Endothelial cell of umbilical vein (primary cell): ENCODE measurements at places on chromosomes 3 and 15. TPM values are rescaled to one million over a fixed set of nuclear protein-coding genes. Genes with fewer than 3 reads are reported as not detected.

- no peaks in the 10 kb centered on the region for H3K4me1 ChIP-seq
- H3K27ac ChIP-seq = no peak overlapping the region
- no peaks in the 10 kb centered on the region for H3K36me3 ChIP-seq
- peak overlapping the region; percentile 52 for H3K4me3 ChIP-seq
These were observed 4.9 kb upstream of the IL17RD start for GRCh38 chr3:57169872-57170623.

DNA sequence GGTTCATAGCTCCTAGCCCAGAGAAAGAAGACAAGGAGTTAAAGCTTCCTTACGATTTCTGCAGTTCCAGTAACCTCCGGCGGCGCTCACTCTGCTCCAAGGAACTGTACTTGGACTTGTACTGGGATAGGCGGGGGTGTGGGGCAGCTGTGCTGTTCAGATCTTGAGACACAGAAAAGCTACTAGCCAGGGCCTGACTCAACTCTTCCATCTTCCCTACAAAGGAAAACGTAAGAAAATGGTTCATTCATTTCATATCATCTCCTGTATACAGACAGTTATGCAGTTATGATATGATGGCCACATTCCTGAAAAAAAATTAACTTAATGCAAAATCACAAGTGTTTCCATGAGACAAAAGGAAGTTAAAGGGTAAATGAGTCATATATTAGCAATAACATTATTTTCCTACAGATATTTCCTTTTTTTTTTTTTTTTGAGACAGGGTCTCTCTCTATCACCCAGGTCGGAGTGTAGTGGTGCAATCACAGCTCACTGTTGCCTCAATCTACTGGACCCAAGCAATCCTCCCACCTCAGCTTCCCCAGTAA lies 4.6 kb downstream of the SNUPN start:
- H3K27ac ChIP-seq = peak overlapping the region; percentile 87
- H3K27me3 ChIP-seq = no peaks in the 10 kb centered on the region

SCAANT1 gene
- not detected in 2 replicates for total RNA-seq

AMIGO3 gene
- 0.21 TPM in 1 of 2 replicates, not detected in the other for total RNA-seq

DNA sequence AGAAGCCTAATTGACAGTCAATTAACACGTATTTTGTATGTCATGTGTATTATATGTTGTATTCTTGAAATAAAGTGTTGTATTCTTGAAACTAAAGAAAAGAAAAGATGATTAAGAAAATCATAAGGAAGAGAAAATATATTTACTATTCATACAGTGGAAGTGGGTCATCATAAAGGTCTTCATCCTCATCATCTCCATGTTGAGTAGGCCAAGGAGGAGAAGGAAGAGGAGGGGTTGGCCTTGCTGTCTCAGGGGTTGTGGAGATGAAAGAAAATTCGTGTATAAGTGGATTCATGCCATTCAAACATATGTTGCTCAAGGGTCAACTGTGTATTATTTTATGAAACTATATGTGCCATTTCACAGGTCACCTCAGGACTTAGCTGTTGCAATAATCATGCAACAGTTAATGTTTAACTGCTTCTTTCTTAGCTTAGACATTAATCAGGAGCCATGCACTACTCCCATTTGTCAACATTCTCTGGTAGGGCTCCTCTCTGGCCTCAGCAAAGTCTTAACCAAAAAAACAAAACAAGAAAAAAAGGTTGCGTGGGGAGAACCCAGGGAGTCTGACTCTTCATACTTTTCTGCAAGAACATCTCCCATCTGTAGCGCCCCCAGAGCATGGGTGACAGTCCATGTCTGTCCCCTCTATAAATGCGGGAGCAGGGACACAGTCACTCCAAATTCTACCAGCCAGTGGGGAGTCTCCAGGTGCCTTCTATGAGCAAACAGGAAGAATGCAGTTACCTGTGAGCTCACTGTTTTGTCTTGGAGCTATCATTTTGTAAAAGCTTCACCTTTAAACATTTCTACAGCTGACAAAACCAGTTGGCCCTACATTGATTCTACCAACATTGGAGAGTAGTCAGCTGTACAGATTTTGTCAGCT lies 19.9 kb upstream of the LRRC2 start:
- H3K27me3 ChIP-seq = no peaks in the 10 kb centered on the region
- no peak overlapping the region for H3K27ac ChIP-seq
- no peaks in the 10 kb centered on the region for H3K36me3 ChIP-seq

IGF1R gene
- 50.9 and 59.1 TPM in 2 replicates for total RNA-seq

LCMT2 gene
- 5.0 and 6.1 TPM in 2 replicates for total RNA-seq

SLC9C1 gene
- 0.09 TPM in 1 of 2 replicates, not detected in the other for total RNA-seq

GRCh38 chr15:60373745-60374144 lies 24.0 kb downstream of the ANXA2 start:
- no peak for DNase-seq
- H3K4me1 ChIP-seq = peaks cover 90% of the 10 kb centered on the region
- H3K27me3 ChIP-seq = no peaks in the 10 kb centered on the region
- peaks cover 44% of the 10 kb centered on the region for H3K36me3 ChIP-seq

ZNF80 gene
- not detected in 2 replicates for total RNA-seq

DNA sequence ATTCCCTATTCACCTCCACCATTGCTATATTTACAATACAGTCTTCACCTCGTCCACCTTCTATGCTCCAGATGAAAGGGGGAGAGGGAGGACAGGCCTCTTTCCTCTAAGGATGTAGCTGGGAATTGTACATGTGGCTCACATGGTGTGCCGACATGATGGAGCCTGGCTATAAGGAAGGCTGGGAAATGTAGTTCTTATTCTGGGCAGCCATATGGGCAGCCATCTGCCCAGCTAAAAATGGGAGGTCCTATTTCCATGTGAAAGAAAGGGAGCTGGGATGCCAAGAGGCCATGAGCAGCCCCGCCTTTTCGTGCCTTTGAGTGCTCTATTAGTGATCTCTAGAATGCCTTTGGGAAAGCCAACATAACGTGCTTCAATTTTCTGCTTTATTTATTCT lies 27.1 kb upstream of the MGLL start:
- H3K4me3 ChIP-seq = no peak overlapping the region
- no peaks in the 10 kb centered on the region for H3K36me3 ChIP-seq
- no peak for DNase-seq
- no peaks in the 10 kb centered on the region for H3K4me1 ChIP-seq

GRCh38 chr3:24725514-24726255 lies 231.0 kb upstream of the THRB start:
- no peaks in the 10 kb centered on the region for H3K4me1 ChIP-seq
- H3K4me3 ChIP-seq = no peak overlapping the region
- H3K27ac ChIP-seq = no peak overlapping the region
- DNase-seq = no peak

LTK gene
- 0.15 and 0.21 TPM in 2 replicates for total RNA-seq

XCR1 gene
- total RNA-seq = not detected in 2 replicates

- no peaks in the 10 kb centered on the region for H3K4me1 ChIP-seq
- no peak overlapping the region for H3K4me3 ChIP-seq
- H3K27ac ChIP-seq = no peak overlapping the region
These were observed 381.2 kb upstream of the ATP11B start for GRCh38 chr3:182412066-182412465.

GRCh38 chr3:59212128-59212779 lies 162.4 kb upstream of the CFAP20DC start:
- peak; percentile 44 for DNase-seq
- peaks cover 3% of the 10 kb centered on the region for H3K27me3 ChIP-seq
- no peak overlapping the region for H3K27ac ChIP-seq

DNA sequence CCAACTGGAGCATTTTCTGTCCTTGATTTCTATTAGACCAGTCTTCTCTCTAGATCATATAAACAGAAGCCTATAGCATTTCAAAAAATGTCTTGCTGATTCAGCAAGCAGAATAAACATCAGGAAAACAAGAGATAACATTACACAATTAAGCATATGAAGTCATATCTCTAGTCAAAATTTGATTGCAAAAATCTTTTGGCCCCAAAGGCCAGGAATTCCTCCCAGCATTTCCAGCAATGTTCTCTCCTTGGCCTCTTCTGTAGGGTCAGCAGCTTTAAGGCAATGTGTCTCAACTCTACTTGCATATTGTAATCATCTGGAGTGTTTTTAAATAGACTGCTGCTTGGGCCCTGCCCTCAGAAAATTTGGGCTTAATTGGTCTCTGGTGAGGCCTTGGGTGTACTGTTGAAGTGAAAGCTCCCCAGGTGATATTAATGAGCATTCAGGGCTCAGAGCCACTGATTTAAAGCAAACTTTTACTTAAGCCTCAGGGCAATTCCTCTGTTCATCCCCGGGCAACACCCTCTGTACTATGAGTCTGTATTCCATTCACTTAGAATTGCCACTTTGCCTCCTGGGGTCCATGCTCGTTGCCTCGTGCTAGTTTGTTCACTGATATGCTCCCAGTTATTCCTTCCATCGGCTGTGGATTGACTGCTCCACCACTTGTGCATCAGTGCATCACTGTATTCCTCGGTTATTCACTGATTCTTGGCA lies 1072.6 kb downstream of the ROBO2 start:
- no peaks in the 10 kb centered on the region for H3K36me3 ChIP-seq
- H3K27me3 ChIP-seq = no peaks in the 10 kb centered on the region
- no peak overlapping the region for H3K27ac ChIP-seq
- H3K4me3 ChIP-seq = no peak overlapping the region
- H3K4me1 ChIP-seq = no peaks in the 10 kb centered on the region
- DNase-seq = no peak

GRCh38 chr15:80904998-80905397 lies 84.6 kb downstream of the MESD start:
- DNase-seq = no peak
- H3K4me1 ChIP-seq = no peaks in the 10 kb centered on the region
- H3K36me3 ChIP-seq = no peaks in the 10 kb centered on the region
- H3K4me3 ChIP-seq = no peak overlapping the region
- no peak overlapping the region for H3K27ac ChIP-seq
- no peaks in the 10 kb centered on the region for H3K27me3 ChIP-seq

GRCh38 chr15:81418444-81418843 lies 44.4 kb upstream of the TMC3 start:
- no peak overlapping the region for H3K27ac ChIP-seq
- no peak overlapping the region for H3K4me3 ChIP-seq
- H3K36me3 ChIP-seq = no peaks in the 10 kb centered on the region
- DNase-seq = no peak

- DNase-seq = no peak
- no peaks in the 10 kb centered on the region for H3K27me3 ChIP-seq
- no peak overlapping the region for H3K27ac ChIP-seq
- no peaks in the 10 kb centered on the region for H3K4me1 ChIP-seq
These were observed 27.3 kb upstream of the EID1 start for GRCh38 chr15:48850648-48851047.

GRCh38 chr15:78148392-78149067 lies 632 bp upstream of the IDH3A start:
- DNase-seq = no peak
- H3K36me3 ChIP-seq = no peaks in the 10 kb centered on the region
- H3K4me1 ChIP-seq = peaks cover 11% of the 10 kb centered on the region
- H3K4me3 ChIP-seq = peak overlapping the region; percentile 71
- H3K27me3 ChIP-seq = no peaks in the 10 kb centered on the region

DNA sequence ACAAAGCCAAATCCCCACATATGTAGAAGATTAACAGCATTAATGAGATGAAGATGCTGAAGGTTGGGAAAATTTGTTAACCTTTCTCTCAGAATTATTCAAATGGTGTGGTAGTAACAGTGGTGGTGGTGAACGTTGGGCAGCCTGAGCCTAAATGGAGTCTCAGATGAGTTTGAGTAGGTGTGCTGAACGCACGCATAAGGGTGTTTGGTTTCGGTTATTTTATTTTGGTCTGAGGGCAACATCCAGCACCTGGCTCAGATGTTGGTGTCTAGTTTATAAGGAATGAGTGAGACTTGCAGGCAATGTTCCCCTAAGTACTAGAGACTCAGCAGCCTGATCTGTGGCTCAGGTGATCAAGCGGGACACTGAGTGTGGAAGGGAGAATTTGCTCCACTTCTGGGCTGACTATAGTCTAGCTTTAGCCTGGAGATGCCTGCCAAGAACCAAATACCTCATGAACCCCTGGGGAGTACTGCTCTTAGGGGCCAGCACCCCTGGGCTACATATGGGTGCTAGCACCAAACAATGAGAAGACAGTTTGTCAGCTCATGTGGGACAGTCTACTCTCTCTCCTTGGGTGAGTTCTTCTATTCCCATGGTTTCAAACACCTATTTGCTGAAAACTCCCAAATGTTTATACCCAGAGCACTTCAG lies 39.5 kb upstream of the ATP2C1 start:
- no peak overlapping the region for H3K27ac ChIP-seq
- H3K27me3 ChIP-seq = peaks cover 6% of the 10 kb centered on the region
- H3K4me3 ChIP-seq = no peak overlapping the region
- H3K4me1 ChIP-seq = no peaks in the 10 kb centered on the region
- DNase-seq = no peak
- H3K36me3 ChIP-seq = no peaks in the 10 kb centered on the region

DNA sequence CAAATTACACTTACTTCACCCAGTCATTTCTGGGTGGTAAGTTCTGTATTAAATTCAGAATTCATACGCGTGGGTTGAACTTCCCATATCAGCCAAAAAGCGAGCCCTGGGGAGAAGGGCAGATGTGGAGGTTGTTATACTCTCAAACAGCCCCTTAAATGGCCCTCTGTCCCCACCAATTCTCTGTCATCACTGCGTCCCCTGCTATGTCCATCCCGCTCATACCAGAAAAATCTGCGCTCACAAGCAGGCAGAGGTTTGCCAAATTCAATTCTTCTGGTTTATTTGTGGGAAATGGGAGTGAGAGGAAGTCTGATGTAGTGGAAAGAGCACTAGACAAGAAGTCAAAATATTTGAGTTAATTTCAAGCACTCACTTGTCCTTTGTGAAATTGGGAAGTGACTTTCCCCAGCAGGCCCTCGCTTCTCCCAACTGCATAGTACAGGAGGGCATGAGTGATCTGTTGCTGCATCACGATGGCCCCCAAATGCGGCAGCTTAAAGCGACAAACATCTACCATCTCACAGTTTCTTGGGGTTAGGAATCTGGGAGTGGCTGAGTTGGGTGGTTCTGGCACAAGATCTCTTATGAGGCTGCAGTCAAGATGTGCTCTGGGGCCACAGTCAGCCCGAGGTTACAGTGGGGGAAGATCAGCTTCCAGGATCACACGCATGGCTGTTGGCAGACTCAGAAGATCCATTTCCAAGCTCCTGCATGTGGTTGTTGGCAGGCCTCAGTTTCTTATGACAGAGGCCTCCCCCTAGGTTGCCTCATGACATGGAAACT lies 67.7 kb downstream of the CPN2 start:
- H3K4me3 ChIP-seq = no peak overlapping the region
- no peak overlapping the region for H3K27ac ChIP-seq
- no peaks in the 10 kb centered on the region for H3K4me1 ChIP-seq
- peaks cover 2% of the 10 kb centered on the region for H3K27me3 ChIP-seq

TTLL13 gene
- not detected in 2 replicates for total RNA-seq

ERICH6 gene
- not detected in 2 replicates for total RNA-seq

GRCh38 chr3:98039322-98040024 lies 4.4 kb upstream of the GABRR3 start:
- peak overlapping the region; percentile 56 for H3K4me3 ChIP-seq
- peak; percentile 87 for DNase-seq
- no peak overlapping the region for H3K27ac ChIP-seq
- peaks cover 9% of the 10 kb centered on the region for H3K27me3 ChIP-seq

DNA sequence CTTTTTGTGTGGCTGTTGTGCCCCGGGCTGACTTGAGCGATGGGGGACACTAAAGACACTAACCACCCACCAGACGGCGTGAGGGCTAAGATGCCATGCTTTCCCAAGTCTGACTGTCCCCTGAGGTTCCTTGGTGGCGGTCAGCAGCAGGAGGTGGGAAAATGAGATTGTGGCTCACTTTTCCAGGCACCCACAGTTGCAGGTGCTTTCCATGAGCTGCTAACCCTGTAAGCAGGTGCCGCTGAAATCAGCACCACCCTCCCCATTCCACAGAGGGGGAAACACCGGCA lies 17.7 kb downstream of the PRR23E start:
- no peaks in the 10 kb centered on the region for H3K36me3 ChIP-seq
- no peak overlapping the region for H3K27ac ChIP-seq
- DNase-seq = no peak
- no peaks in the 10 kb centered on the region for H3K4me1 ChIP-seq
